Mesendoderm (in vitro differentiated cells): ENCODE measurements at places on chromosomes 12 and 14.

GRCh38 chr14:30648471-30648870 is 26.4 kb downstream of the SCFD1 start:
- DNase-seq: no peak

GRCh38 chr14:35551081-35551480 is 17.1 kb downstream of the INSM2 start:
- DNase-seq: peak; percentile 54

GRCh38 chr12:109654357-109654756 is 59.3 kb upstream of the FAM222A start:
- no peak for DNase-seq

DNA sequence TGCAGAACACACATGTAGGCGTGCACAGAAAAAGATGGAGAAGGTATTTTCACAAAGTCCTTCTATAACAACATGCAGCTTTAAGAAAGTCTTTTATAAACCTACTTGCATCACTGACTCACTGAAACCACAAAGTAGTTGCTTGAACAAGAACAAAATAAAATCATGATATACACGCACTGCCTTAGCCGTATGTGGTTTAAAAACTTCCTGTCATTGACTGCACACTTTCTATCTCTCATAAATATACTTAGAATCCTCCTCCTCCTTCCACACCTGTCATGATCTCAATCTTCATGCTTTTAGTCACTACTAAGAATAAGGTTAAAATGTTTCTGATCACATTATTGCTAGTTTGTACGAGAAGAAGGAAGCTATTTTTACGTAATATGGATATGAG is 31.8 kb upstream of the RAD51AP1 start:
- no peak for DNase-seq

- peak; percentile 75 for DNase-seq
Measured at GRCh38 chr12:113348849-113349536, 9.4 kb upstream of the PLBD2 start.

DNA sequence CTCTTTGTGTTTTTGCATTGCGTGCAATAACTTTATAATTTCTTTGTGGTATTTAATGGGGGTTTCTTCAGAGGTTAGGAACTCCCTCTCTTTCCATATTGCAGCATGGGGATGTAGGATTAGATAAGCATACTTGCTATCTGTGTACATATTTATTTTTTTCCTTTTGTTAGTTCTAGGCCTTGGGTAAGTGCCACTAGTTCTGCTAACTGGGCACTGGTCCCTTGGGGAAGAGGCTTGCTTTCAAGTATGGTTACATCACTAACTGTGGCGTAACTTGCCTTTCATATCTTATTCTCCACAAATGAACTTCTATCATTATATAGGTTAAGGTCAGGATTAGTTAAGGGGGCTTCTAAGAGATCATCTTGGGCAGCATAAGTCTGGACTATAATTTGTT is 31.5 kb upstream of the SLCO1B3 start:
- DNase-seq: no peak

DNA sequence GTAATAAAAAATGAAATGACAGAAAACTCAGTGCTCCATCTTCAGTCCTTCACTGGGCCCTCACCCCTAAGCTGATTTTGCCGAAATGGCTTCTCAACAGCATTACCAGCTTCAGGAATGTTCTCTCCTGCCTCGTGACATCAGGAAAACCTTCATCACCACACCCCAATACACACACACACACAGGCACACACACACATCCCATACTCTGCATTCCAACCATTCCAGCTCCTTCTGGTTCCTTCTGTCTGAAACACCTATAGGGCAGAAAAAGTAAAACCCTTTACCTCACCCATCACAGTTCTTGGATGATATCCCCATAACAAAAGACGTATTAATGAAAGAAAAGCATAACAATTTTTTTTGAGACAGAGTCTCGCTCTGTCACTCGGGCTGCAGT is 75.9 kb downstream of the CCDC60 start:
- peak; percentile 91 for DNase-seq

GRCh38 chr14:79602045-79602444 is 609.3 kb downstream of the DIO2 start:
- DNase-seq: no peak

- DNase-seq: peak; percentile 62
Measured at GRCh38 chr14:87896393-87897380, 96.3 kb downstream of the GALC start.

- DNase-seq: no peak
Measured at GRCh38 chr12:67433385-67434175, 164.4 kb downstream of the CAND1 start.

- DNase-seq: no peak
Measured at GRCh38 chr14:89283327-89284060, 133.5 kb downstream of the FOXN3 start.

DNA sequence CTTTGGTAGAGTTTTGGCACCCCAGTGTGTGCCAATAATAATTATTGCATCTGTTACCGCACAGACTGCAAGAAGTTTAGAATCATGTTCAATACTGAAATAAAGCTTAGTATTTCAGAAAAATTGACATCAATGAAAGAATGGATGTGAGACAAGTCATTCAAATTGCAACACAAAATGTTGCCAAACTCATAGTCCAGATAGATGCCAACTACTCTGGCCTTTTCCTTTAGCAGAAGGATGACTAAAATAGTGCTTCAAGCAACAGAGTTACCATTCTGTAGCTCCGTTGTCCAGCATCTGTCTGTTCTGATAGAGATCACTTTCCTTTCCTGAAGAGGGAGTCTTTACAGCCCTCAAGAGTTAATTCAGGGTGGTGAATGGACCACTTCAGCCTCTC is 77.5 kb downstream of the LIN7A start:
- no peak for DNase-seq

- DNase-seq: no peak
Measured at GRCh38 chr12:50727466-50727865, 36.4 kb upstream of the ATF1 start.

DNA sequence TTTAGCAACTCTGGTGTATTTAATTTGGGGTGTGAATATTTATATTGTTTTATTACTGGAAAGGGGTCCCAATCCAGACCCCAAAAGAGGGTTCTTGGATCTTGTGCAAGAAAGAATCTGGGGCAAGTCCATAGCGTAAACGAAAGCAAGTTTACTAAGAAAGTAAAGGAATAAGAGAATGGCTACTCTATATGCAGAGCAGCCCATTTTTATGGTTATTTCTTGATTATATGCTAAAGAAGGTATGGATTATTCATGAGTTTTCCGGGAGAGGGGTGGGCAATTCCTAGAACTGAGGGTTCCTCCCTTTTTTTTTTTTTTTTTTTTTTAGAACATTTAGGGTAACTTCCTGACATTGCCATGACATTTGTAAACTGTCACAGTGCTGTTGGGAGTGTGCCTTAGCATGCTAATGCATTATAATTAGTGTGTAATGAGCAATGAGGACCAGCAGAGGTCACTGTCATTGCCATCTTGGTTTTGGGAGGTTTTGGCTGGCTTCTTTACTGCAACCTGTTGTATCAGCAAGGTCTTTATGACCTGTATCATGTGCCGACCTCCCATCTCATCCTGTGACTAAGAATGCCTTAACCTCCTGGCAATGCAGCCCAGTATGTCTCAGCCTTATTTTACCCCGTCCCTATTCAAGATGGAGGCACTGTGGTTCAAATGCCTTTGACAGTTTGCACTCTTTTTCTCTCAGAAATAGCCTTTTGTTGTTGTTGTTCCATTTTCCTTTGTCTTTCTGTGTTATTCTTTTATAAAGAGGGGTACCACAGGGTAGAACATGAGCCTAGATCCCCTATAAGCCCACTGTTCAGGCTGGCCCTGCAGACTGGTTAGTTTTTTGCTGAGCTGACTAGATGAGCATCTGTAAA is 75.5 kb upstream of the DCD start:
- peak; percentile 67 for DNase-seq

- no peak for DNase-seq
Measured at GRCh38 chr14:80350707-80351106, 139.4 kb upstream of the DIO2 start.

- no peak for DNase-seq
Measured at GRCh38 chr14:34059037-34059924, 108.4 kb upstream of the EGLN3 start.

DNA sequence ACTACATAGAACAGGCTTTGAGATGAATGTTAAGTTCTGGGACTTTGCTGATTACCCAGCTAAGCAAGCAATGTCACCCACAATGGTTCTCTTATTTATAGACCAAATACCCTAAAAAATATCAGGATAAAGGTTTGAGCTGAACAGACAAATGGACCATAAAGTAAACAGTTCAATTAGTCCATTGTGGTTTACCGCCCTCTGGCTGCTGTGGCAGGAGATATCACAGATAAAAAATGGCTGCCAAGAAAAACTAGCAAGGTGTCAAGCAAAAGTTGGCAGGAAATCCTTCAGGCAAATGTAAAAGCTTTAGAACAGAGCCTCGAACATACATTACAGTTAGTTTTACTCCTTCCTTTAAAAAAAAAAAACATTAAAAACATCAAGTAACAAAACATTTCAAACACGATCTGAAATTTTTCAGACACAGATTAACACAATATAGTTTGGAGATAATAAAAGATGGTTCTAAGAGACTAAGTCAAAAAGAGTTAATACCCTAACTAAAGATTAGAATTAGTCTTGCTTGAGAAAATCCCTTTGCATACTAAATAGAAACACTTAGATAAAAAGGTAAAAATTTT is 41.3 kb downstream of the MED13L start:
- DNase-seq: peak; percentile 70

DNA sequence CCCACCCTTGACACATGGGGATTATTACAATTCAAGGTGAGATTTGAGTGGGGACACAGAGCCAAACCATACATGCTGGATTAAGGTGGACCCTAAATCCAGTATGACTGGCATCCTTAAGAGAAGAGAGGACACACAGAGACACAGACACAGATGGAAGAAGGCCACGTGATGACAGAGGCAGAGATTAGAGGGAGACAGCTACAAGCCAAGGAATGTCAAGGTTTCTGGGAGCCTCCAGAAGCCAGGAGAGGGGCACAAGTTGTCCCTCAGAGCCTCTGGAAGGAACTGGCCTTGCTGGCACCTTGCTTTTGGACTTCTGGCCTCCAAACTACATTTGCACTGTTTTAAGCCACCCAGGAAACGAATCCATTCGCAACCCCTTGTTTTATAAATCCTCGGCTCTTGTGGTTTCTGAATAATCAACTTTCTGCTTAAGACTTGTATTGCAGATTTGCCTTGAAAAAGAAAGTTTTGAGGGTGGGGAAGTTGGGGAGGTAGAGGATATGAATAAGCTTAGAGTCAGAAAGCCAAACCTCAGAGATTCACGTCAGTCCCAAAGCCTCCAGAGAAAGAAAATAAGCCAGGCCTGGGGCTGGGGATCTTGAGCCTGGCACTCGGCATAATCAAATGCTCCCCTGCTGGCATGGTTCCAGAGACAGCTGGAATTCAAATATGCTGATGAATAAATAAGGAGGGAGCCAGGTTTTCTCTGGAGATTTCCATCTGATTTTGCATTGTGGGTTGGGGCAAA is 224.2 kb upstream of the PWP1 start:
- no peak for DNase-seq

DNA sequence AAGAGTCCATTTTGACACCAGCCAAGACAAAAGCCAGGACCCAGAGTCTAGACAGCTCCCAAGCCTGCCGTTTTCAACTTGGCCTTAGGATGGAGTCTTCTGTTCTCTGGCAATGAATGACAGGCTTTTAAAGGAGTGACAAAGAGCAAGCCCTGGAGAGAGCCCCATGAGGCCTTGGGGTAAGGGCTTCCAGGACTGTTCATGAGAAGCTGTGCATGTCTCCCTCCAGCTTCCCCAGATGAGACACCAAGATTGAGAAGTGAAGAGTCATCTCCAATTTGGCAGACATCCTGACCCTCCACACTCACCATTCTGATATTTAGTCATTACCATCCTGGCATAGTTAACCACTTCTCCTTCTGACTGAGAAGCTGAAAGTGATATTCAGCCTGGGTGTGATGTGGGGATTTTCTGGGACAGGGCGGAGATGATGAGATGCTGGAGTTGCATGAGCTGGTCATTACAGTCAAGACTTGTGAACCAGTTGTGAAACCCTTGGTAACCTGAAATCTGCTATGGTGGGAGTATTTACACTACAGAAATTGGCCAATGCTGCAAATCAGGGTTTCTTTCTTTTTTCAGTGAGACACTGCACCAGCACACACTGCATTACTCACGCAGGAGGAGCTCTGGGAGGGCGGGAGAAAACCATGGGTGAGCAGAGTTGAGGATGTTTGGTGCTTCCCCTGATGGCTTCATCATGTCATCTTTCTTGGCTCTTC is 77.8 kb downstream of the VCPKMT start:
- peak; percentile 55 for DNase-seq

DNA sequence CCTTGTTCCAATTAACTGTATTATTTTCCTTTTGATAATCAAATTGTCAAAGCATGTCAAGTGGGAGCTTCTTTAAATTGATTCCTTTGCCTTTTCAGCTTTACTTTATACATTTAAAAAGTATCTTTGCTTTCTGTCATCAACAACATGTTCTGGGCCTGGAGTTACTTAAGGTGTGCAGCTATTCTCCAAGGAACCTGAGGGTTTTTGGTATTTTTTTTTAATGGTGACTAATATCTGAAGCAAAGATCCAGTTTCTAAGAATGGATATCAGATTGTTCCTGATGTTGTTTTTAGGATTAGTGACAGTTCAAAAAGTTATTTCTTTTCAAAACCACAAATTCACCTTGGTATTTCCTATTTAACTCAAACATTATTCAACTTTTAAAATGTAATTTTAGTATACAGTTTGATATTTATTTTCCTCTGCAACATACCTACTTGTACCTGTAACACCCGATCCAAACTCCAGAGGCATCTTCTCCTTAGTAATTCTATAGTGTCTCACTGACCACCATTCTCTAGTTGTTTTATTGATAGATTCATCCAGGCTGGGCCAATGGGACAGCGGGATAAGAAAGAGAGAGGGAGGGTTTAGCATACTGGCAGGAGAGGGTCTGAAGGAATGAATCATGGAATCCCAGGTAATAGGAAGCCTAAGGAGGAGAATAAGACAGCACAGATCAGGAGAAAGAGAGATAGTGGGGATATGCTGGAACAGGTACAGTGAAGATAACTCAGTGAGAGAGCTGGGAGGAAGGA is 3.1 kb downstream of the CBLN3 start:
- DNase-seq: no peak
